LHCN-M2 (cell line): ENCODE measurements at places on chromosomes 6 and 20. TPM values are rescaled to one million over a fixed set of nuclear protein-coding genes. Genes with fewer than 3 reads are reported as not detected.

GRCh38 chr6:143026696-143027449 is 33.8 kb upstream of the AIG1 start:
- DNase-seq: peak; percentile 18

- DNase-seq: no peak
Observed at GRCh38 chr6:77786935-77787629, 134.2 kb downstream of the MEI4 start.

GRCh38 chr6:53134601-53135235 is 13.9 kb downstream of the GCM1 start:
- no peak for DNase-seq

DNA sequence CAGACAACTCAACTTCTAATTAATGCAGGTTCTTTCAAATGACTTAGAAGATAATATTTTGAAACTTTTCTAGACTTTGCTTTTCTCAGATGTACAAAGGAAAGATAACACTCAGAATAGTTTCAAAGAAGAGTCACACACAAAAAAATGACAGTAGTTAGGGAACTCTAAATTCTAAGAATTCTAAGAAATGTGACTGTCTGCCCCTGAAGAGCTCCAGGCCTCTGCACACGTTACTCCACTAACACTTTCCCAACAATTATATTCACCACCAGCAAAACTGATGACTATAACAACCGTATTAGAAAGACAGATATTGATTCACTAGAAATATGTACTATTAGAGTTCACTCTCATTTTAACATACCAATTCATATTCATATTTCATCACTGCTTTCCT is 133.3 kb upstream of the SMLR1 start:
- DNase-seq: no peak

DNA sequence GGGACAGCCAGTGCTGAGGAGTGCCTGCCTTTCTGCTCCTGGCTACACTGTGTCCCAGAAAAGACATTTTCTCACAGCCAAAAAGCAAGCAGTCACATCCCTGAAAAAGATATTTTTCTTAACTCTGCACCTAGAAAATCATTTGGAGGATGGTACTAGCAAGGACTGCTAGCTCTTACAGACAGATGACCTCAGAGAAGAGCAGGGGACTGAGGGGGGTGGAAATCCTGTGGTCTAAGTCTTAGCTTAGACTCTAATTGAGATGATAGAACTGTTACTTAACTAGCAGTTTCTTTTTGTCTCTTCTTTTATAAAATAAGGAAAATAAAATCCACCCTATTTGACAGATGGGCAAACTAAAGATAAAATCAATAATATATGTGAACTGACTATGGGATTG is 152.8 kb downstream of the TMEM200A start:
- no peak for DNase-seq

DNA sequence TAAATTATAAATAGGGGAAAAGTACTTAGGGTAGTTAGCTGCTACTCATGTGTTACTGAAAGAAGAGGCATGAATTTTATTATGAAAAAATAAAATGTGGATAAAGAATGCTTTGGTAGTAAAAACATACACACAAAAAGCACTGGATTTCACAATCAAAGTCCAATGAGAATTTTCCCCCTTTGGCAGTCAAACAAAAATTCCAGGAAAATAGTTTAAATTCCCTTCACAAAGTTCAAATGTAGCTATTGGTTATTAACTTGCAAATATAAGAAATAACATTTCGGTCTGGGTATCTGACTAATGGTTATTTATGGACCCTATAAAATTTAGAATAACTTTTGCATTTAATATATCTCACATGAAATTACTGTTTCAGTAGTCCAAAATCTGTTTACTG is 210.4 kb downstream of the FOXC1 start:
- no peak for DNase-seq

GRCh38 chr6:164695896-164696295 is 613.5 kb downstream of the C6orf118 start:
- DNase-seq: no peak

DNA sequence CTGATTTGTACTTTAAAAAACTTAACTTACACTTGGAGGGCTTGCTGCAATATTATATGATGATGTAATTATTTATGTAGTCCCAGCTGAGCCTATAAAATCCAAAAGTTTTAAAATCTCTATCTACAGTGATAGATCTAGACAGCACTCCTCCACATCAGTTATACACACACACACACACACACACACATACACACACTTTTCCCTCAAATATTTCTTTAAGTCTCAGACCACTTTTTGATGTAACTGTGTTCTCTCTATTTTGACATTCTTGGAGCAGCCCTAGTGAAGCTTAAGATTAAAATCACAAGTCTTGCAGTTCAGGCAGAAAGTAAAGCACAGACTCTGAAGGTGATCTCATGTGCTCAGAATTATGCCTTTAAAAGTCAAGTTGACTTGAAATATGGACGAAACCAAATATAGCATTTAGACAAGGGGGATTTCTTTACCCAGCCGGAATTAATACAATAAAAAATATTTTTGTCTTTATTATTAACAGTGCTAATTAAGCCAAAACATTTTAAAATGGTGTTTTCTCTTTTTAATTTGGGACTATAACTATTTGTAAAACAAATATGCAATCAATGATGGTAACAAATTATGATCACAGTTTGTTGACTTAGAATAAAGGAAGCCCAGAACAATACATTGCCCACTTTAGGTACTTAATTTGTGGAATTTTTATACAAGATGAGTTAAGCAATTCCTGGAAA is 63.5 kb upstream of the TMEM30A start:
- DNase-seq: no peak

DNA sequence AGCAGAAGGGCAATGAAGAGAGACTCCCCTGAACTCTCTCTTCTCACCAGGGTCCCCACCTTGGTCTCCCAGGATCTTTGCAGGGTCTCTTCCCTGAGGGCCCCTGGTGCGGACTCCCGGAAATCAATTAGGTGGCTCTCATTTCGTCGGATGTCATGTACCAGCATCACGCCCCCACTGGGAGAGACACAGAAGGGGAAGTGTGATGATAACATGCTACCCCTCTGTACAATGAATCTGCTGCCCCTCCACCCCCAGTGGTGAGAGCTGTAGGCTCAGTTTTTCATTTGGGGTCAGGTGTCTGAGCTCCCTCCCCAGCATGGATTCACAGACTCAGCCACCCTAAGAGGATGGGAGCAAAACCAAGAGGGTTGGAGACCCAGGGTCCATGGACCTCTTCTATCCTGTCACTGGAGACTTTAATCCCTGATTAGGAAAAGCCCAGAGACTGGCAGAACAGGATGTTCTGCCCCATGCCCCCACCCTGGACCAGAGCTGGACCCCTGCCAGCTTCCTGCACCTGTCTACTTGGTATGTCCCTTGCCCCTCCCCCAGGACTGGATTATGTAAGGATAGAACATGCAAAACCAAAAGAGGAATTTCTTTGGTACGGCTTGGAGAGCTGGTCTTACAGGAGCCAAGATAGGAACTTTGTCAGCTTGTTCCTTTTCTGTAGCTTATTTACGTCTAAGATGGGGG is 11.1 kb downstream of the GGT7 start:
- DNase-seq: peak; percentile 69

GRCh38 chr20:13778827-13779226 is 5.9 kb downstream of the ESF1 start:
- no peak for DNase-seq

GRCh38 chr6:156697225-156697830 is 79.8 kb upstream of the ARID1B start:
- DNase-seq: no peak

FOXO3 gene
- total RNA-seq: 41.0 and 58.8 TPM in 2 replicates

VSTM2L gene
- 35.2 and 47.3 TPM in 2 replicates for total RNA-seq

MRAP2 gene
- 0.23 and 0.51 TPM in 2 replicates for total RNA-seq
